ENCODE measurements at places on chromosomes 6 and 20.
A peak's percentile ranks its signal among the peaks of the same experiment; 100 is the strongest.

GRCh38 chr6:24489470-24489869, at the start of gene GPLD1:
TSS of gene GPLD1 (minus strand) at chr6:24489578. CDS start at chr6:24489511, 67 bp downstream.
- no peak for DNase-seq

DNA sequence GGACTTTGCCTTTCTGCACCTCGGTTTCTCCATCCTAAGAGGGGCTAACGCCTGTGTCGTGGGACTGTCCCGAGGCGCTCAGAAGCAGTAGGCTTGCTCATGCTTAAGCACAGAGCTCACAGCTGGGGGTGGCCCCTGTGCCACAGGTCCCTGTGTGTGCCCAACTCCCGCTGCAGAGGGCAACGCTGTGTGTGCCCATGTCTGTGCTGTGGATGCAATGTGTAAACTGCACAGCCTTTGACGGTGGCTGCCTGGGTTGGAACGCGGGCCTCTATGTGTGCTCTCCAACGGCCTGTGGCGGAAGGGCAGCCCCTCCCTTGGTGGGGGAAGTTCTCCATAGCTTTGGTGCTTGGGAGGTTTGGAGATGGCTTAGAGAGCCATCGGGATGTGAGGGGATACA, 10.7 kb upstream of the GATA5 start:
- no peak for DNase-seq

DNA sequence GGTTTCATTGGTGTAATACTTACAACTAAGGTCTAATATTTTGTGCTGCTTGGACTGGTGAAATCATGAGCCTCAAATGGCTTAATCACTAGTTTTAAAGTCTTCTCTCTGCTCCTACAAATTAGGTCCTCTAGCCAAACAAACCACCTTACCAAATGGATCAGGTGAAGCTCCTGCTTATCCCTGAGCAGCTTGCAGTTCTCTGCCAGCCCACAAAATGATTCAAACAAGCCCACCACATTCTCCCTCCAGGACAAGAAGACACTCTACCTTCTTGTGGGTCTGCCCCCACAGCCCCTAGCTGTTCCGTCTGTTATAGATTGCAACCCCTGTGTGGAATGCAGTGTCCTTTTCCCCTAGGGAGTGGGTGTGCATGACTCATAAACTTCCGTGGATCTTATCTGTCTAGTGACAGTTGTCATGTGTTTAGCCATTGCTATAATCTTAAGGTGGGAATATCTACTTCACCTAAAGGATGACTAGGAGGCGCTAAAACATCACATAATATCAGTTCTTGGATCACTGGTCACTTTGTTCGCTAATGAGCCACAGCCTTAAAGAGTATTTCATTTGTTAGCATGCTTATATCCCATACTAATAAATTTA, 940.5 kb upstream of the MANEA start:
- peak; percentile 1 for DNase-seq

- no peak for DNase-seq
Measured at GRCh38 chr6:56650191-56650590, 7.5 kb upstream of the DST start.

GRCh38 chr20:58710481-58711265, 18.1 kb downstream of the NPEPL1 start:
- no peak for DNase-seq

- DNase-seq = no peak
Measured at GRCh38 chr6:90465686-90466085, 121.2 kb downstream of the MAP3K7 start.

- no peak for DNase-seq
Measured at GRCh38 chr6:27161946-27162603, 85.4 kb upstream of the PRSS16 start.

- peak; percentile 22 for DNase-seq
Measured at GRCh38 chr20:815914-816606, 17.5 kb upstream of the FAM110A start.

GRCh38 chr6:165059032-165059431, 250.4 kb downstream of the C6orf118 start:
- no peak for DNase-seq

DNA sequence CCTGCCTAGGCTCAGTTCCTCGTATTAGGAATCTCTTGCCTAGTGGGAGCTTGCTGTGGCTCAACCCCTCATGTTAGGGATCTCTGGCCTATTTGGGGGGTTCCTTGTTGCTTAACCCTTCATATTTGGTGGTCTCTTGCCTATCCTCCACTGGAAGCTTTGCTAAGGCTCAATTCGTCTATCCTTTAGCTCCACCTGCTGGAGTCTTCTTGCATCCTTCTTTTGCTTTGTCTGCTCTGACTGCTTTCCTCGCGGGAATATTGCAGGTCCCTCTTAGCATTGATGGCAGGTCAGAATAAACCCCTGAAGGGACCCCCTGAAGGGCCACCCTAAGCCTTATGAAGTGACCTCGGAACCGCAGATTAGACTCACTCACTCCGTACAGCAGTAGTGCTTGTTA, 203.0 kb upstream of the TBX18 start:
- no peak for DNase-seq

- no peak for DNase-seq
Measured at GRCh38 chr6:75735491-75736186, 13.4 kb upstream of the MYO6 start.

GRCh38 chr20:59019217-59019616, at the start of gene TUBB1:
TSS of gene TUBB1 (plus strand) at chr20:59019429. CDS start at chr20:59019523, 94 bp downstream.
- peak; percentile 47 for DNase-seq

DNA sequence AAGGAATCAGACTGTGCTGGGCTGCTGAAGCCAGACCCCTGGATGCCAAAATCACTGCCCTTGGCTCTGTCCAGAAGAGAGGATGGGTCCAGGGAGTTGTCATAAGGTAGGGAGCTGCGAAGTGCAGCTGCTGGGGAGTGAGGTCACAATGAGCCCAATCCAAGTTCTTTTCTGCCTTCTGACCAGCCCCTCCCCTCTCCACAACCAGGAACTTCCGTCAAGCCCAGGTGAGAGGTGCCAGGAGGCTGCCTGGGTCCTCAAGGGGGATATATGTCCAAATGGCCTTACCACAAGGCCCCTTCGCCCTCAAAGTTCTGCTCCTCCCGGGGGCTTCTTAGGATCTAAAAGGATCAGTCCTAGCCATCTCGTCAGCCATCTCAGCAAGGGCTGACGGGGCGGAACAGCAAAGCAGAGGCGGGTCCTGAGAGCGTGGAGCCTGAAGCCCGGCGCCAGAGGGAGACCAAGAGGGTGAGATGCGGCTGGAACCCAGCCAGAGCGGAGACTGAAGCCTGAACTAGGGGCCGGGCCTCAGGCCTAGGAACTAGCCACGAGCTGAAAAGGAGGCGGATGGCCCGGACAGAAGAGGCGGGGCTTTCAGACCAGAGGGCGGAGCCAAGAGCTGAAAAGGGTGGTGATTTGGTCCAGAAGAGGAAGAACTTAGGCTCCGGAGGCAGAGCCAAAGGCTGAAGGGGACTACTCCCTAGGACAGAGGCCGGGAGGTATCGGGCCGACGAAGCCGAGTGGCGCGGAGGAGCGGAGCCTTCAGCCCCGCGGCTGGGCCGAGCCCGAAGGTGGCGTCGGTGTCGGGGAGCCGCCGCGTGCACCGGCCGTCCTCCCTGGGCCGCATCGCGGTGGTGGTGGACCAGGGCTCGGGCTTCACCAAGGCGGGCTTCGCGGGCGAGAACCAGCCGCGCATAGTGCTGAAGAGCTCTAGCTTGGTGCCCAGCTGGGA, at the start of gene ACTL10:
TSS of gene ACTL10 (plus strand) at position 651 of the 952 bp plus-strand sequence. CDS start 555 bp downstream, outside the sequence.
- peak; percentile 93 for DNase-seq
